ENCODE measurements at places on chromosomes 6 and 20.

DNA sequence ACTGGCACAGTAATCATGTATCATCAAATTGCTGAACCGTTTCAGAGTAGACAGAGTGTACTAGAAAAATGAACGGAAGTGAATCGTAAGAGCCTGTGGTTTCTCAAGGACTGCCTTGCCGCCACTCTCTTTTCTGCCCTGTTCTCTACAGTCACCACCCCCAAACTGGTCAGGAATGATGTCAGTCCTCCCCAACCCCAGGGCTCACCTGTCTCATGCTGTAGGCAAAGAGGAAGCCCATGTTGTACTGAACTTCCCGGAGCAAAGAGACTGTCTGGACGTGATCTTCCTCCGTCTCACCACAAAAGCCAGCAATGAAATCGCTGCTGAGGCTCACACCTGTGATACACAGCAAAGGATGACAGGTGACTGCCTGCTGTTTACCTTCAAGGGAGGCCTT, 31.0 kb downstream of the CDK5RAP1 start:
- DNase-seq: no peak

GRCh38 chr6:37990762-37991525, 171.4 kb downstream of the ZFAND3 start:
- DNase-seq: no peak

GRCh38 chr6:1482381-1483166, 93.2 kb downstream of the FOXF2 start:
- DNase-seq: no peak

DNA sequence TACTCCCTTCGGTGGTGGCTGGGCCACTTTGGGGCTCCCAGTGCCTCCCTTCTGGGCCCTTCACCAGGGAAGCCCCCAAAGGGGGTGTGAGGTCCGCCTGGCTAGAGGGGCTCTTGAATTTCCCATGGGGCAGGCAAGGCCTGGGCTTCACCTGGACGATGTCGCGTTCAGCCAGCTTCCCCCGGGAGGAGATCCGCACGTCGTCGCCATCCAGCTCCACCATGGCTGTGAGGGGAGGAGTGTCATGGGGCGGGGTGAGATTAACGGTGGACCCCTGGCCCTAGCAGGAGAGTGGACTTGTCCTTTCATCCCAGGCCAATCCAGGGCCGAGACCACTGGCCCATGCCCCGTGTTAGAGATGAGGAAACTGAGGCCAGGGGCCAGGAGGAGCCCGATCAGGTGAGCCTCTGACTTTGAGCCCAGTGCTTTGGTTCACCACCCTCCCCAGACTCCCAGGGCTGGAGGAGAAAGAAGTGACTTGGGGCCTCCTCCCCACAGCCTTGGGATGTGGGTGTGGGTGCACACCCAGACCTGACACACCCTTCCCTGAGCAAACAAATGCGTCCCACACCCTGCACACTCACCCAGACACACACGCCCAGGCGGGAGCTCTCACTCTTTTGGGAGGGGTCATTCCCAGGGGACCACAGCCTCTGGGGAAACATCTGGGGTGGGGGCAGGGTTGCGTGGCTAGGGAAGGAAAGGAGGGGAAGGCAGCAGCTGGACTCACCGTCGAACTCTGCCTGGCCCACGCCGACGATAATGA, 46.1 kb downstream of the RAB44 start:
- DNase-seq: no peak

- no peak for DNase-seq
These were observed 155.7 kb upstream of the JARID2 start for GRCh38 chr6:15090145-15090579.

- no peak for DNase-seq
These were observed 272.2 kb downstream of the KCNQ5 start for GRCh38 chr6:72894091-72894490.

GRCh38 chr6:122126894-122127293, 272.6 kb upstream of the HSF2 start:
- no peak for DNase-seq

Measured in NT2/D1 (cell line).